ENCODE measurements at places on chromosomes 12 and 14. TPM values are rescaled to one million over a fixed set of nuclear protein-coding genes. Genes with fewer than 3 reads are reported as not detected.
A peak's percentile ranks its signal among the peaks of the same experiment; 100 is the strongest.

IL22 gene
- total RNA-seq: not detected

GRCh38 chr14:69559581-69560011 lies 15.1 kb downstream of the CCDC177 start:
- DNase-seq: no peak

- DNase-seq: peak; percentile 49
Measured at GRCh38 chr14:104879201-104879982, 14.3 kb downstream of the CEP170B start.

- no peak for DNase-seq
Measured at GRCh38 chr14:21455592-21455911, 371 bp downstream of the CHD8 start.

DNA sequence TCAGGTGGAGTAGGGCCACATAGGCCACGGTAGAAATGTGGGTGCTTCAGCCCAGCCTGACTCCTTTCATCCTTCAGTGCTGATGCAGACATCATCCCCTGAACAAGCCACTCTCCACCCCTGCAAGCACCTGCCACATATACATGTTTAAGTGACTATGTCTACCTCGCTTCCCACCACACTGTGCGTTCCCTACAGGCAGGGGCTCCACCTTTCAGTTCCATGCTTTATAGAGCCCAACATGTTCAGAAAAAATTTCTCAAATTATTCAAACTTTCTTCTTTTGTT lies 11.6 kb downstream of the SLC7A7 start:
- no peak for DNase-seq

- no peak for DNase-seq
Measured at GRCh38 chr12:5577741-5578140, 145.8 kb downstream of the NTF3 start.

- no peak for DNase-seq
Measured at GRCh38 chr14:85037411-85037810, 492.5 kb upstream of the FLRT2 start.
